ENCODE measurements at places on chromosomes 16 and 17.
A peak's percentile ranks its signal among the peaks of the same experiment; 100 is the strongest.

DNA sequence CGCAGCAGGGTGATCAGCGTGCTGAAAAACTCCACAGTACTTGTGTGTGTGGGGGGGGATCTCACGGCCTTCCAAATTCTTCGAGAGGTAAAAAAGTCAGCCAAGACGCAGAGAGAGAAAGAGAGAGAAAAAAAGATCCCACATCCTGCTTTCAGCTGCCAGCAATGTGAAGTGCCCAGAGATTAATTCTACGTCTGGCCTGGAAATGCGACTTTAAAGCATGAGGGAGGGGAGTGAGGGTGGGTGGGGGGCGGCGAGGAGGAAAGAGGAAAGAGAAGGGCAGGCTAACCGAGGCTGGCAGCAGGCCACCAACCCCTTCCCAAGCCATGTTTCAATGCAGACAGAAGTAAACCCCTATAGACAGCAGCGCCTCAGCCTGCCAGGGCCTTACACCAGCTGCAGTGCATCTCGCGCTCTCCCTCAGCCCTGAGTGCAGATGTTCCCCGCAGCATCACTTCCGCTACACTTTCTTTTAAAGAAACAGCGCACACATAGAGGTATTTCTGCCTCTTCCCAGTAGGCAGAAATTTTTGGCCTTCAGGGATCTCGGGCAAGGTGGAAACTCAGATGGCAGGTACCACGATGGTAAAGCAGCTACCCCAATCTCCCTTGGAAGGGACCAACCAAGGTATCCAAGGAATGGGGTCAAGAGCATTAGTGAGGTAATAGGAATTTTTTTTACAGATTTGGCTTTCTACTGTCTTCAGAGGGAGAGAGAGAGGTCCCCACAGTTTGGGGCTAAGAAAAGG lies 87.8 kb downstream of the SMG6 start:
- peak; percentile 72 for DNase-seq

GRCh38 chr17:80984749-80985148 lies 6.9 kb upstream of the CHMP6 start:
- DNase-seq: no peak

DNA sequence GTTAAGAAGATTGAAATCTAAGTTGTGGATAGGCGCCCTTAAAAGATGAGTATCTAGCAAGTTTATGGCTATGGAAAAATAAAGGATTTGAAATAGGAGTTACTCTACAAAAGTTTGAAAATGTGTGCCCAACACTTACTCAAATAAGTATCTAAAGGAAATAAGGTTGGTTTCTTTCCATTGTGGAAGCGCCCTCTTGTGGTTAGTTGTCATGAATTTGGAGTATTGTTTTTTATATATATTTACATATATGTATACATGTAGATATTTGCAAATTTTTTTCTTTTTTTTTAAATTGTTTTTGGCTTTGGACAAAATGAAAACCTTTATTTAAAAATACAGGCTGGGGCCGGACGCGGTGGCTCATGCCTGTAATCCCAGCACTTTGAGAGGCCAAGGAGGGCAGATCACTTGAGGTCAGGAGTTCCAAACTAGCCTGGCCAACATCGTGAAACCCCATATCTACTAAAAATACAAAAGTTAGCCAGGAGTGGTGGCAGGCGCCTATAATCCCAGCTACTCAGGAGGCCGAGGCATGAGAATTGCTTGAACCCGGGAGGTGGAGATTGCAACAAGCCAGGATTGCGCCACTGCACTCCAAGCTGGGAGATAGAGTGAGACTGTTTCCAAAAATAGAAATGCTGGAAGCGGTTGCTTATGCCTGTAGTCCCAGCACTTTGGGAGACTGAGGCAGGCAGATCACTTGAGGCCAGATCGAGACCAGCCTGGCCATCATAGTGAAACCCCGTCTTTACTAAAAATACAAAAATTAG lies 24.0 kb upstream of the VPS4A start:
- no peak for DNase-seq

DNA sequence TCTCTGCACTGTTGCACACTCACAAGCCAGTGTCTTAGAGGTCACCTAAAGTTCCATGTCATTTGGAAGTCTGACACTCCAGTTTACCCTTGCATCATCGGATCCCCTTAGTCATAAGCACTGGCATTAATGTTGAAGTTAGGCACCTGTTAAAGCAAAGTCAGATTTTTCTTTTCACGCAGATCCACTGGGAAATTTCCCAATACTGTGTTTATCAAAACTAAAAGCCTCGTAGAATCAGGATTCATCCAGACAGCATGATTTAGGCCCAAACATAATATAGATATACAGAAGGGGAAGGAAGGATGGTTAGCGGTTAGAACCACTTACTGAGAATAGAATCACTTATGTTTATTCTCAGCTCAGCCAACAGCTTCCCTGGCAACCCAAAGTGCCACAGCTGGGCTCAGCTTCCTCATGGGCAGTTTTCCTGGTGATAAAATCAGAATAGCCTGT lies 30.1 kb upstream of the HAPSTR1 start:
- no peak for DNase-seq

DNA sequence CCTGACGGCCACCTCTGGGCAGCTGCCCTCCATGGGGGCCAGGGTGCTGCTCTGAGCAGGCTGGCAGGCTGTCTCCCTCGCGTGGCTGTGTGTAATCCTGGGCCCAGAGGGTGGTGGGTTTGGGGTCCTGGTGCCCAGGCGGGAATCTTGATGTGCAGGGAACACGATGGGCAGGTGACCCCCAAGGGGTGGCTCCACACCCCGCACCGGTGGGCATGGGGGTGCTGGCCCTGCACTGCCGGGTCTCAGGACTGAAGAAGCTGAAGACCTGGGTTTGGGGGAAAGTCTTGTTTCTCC lies 8.6 kb downstream of the CHMP6 start:
- no peak for DNase-seq

GRCh38 chr17:61849674-61850073 lies 13.7 kb downstream of the BRIP1 start:
- DNase-seq: no peak

GRCh38 chr17:27400991-27401390 lies 55.3 kb upstream of the KSR1 start:
- DNase-seq: no peak

- DNase-seq: no peak
Observed at GRCh38 chr17:57889892-57890856, 40.3 kb upstream of the MRPS23 start.

GRCh38 chr17:36851250-36851649 lies 86.0 kb upstream of the LHX1 start:
- DNase-seq: no peak

DNA sequence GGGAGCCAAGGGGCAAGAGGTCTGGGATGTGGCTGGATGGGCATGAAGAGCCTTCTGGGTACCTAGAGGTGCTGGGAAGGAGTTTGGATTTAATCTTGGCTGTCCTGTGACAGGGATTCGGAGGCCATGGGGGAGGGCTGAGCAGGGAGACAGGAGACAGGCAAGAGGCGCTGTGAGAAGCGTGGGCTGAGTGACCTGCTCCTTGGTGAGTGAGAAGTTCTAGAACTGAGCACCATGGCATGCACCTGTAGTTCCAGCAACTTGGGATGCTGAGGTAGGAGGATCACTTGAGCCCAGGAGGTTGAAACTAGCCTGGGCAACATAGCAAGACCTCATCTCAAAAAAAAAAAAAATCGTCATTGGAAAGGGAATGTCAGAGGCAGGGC lies 78.3 kb upstream of the PLCG2 start:
- DNase-seq: no peak

- DNase-seq: no peak
Observed at GRCh38 chr17:80164185-80164584, 5.6 kb upstream of the CARD14 start.

GRCh38 chr17:49217651-49218413 lies 7.3 kb downstream of the ABI3 start:
- peak; percentile 77 for DNase-seq

DNA sequence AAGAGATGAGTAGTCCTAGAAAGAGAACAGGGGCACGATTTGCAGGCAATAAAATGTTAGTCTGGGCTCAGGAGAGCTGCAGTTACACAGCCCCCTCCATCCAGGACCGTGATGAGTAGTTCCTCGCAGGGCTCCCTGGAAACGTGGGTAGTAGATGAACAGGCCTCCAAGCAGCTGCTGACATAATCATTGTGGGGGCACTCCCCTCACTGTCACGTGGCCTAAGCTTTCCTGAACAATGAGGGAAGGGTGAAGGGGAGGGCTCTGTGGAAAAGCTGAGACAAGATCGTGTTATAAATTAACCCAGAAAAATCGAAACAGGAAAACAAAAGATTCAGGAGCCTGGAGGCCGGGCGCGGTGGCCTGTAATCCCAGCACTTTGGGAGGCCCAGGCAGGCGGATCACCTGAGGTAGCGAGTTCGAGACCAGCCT lies 1.3 kb upstream of the PER1 start:
- DNase-seq: no peak

GRCh38 chr17:61351745-61352407 lies 47.8 kb upstream of the TBX2 start:
- DNase-seq: no peak

DNA sequence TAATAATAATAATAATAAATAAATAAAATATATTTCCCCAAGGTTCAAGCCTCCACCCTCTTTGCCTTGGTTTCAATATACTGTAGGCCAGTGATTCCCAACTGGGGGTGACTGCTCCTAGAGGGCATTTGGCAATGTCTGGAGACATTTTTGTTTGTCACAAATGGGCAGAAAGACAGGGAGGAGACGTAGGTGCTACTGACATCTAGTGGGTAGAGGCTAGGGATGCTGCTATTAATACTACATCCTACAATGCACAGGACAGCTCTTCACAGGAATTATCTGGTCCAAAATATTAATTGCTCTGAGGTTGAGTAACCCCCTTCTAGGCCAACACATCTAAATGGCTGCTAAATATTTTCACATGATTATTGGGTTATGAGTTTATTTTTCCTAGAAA lies 12.8 kb upstream of the PRR14 start:
- no peak for DNase-seq

DNA sequence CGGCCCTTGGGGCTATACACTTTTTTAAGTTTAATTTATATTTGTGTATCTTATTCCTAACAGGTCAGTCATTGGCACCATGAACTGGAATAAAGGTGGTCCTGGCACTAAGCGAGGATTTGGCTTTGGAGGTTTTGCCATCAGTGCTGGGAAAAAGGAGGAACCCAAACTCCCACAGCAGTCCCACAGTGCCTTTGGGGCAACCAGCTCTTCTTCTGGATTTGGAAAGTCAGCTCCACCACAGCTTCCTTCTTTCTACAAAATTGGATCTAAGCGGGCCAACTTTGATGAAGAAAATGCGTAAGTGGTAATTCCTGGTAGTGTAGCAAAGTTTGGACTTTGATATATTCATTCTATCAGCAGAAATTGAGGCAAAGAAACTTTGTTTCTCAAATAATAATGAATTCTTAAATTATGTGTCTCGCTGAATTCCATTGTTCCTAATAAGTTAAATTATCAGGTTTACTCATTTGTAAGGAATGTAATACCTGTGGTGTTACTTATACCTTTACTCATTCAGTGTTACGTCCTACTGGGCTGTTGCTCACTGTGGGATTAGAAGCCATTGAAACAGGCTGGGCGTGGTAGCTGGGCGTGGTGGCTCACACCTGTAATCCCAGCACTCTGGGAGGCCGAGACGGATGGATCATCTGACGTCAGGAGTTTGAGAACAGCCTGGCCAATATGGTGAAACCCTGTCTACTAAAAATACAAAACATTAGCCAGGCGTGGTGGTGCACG lies 13.2 kb downstream of the DDX42 start:
- no peak for DNase-seq

GRCh38 chr17:76032073-76032779 lies 5.1 kb upstream of the EVPL start:
- no peak for DNase-seq

DNA sequence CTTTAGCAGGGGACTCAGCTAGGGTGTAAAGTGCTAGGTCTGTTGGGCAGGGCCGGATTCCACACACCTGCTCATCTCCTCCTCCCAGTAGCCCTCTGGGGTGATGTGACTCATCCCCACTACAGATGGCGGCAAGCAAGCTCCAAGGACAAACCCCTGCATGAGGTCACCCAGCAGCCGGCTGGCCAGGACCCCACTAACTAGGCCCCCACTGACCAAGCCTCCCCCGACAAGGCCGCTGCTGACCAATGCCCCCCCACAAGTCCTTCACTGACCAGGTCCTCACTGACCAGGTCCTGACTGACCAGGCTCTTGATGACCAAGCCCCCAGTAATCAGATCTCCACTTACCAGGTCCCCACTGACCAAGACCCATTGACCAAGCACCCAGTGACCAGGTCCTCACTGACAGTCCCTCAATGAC lies 36.7 kb downstream of the TNFRSF13B start:
- no peak for DNase-seq

DNA sequence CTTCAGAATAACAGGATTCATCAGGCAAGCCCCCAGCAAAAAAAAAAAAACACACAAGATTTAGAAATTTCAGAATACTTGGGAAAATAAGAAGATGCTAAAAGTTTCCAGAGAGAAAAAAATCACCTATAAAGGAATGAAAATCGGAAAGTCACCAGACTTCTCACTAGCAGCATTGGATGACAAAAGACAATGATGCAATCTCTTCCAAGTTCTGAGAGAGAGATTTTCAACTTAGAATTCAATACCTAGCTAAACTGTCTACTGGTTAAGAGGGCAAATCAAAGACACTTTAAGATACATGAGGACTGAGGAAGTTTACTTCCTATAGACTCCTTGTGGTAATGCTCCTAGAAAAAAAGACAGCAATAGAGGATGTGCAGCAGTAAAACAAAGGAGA lies 23.9 kb upstream of the TNS4 start:
- DNase-seq: no peak

DNA sequence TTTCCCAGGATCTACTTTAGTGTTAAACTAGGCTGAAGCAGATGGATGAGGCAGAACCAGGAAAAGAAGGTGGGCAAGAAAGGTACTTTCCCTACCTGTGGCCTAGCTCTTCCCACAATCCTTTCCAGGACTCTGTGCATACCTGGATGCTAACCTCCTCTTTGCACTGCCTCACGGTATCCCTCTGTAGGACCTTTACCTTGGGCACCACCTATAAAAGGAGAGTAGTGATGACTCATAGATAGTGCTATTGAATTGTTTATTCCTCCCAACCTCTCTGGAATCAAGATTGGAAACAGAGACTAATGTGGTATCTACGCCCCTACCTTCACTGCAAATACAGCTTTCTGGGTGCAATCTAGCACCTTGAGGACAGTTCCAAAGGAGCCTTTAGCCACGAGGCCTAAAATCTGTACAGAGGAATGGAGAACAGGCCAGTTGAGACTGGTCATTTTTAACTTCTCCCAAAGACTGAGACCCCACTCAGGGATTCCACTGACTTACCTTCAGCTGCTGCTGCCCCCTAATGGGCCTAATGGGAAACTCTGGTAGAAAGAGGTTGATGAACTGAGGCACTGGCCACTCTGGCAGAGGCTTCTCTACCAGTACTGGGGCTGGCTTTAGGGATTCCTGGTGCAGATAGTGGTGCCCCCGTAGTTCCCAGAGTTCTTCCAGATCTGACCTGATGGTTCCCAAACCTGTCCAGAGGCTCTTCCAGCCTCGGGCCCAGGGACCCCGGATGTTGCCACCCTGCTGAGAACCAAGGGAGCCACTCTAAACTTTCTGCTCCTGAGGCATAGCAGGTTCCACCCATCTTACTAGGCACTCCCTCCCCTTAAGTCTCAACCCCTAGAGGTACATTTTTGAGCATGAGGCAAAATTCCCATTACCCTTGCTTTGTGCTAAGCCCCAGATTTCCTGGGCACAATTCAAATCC lies 781 bp downstream of the RSKR start:
- DNase-seq: no peak

- DNase-seq: peak; percentile 48
Observed at GRCh38 chr17:4584101-4584916, at the start of gene SMTNL2. SMTNL2 (plus strand) TSS chr17:4584529; CDS start chr17:4584606, 77 bp downstream.
